DMS79 treated with DMSO at 0.1 percent for 48 hours (cell line): ENCODE measurements at places on chromosomes 2 and 18.

- no peak for DNase-seq
These were observed 6.5 kb upstream of the FN1 start for GRCh38 chr2:215442401-215442787.

- DNase-seq, result peak; percentile 61
These were observed 389.0 kb downstream of the SOX11 start for GRCh38 chr2:6080932-6081753.

DNA sequence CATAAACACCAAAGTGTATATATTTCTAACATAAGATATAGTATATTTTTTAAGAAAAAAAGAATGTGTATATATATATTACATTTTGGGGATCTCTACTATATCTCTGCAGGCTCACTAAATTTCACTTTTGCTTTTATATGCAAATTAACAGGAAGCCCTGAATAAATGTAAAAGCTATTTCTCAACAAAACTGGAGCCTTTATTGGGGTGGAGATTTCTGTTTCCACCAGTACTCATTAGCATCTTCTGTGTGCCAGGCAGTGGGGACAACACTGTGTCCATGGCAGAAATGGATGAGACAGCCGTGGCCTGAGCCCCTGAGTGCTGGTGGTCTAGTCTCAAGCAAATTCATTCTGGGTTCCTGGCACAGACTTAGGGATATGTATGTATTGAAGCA is 41.3 kb downstream of the C18orf63 start:
- DNase-seq, result no peak

GRCh38 chr2:201357221-201357620 is at the start of gene FLACC1:
Gene FLACC1 (minus strand): TSS chr2:201357345. CDS start chr2:201351404, 5,941 bp downstream.
- no peak for DNase-seq

- DNase-seq, result no peak
These were observed 44.3 kb upstream of the MRPL33 start for GRCh38 chr2:27727257-27727656.

GRCh38 chr2:43831543-43832294 is 6.9 kb downstream of the ABCG5 start:
- DNase-seq, result no peak

GRCh38 chr2:26767894-26768487 is 3.9 kb downstream of the SLC35F6 start:
- DNase-seq, result no peak

GRCh38 chr2:41644936-41645335 is 402.9 kb upstream of the PKDCC start:
- no peak for DNase-seq

DNA sequence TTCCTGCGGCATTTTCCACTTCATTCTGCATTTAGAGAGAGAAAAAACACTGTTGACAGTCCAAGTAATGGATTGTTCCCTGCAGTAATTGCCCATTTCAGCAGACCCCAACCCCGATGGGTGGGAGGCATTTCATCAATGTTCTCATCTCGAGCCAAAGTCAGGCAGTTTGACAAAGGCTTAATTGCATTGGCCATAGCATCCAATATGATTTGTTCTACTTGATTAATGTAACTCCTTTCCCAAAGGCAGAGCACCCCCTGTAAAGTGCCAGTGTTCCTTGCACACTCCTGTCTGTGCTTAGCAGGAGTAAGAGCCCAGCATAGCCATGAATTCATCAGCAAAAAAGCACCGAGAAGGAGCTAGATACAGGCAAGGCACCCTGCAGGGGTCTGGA is 174.4 kb downstream of the SEPTIN10 start:
- DNase-seq, result no peak
